ENCODE measurements at places on chromosomes 12 and 14.

DNA sequence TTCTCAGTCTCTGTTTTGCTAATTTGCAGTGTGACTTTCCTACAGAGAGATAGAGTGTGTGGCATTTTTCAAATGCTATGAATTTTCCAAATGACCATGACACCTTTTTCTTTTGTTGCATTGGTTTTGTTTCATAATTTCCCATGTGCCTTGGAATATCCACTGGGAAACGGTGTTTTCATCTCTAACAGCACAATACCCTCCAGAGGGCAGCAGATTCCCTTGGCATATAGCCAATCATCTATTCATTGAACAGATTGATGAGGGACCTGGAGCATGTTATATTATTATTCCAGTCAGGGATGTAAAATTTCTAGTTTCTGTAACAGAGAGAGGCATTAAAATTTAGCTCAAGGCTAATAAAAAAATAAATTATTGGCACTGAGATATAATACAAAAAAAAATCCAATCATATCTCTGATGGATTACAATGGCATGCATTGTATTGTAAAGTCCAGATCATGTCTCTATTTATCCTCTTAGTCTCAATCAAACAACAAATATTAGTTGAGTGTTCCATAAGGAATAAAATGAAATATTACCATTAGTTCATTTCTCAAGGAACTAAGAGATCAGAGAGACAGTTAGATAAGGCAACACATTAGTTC, 29.6 kb upstream of the NTN4 start:
- DNase-seq, result no peak

- DNase-seq, result no peak
Observed at GRCh38 chr12:27052176-27052575, 29.8 kb downstream of the MED21 start.

DNA sequence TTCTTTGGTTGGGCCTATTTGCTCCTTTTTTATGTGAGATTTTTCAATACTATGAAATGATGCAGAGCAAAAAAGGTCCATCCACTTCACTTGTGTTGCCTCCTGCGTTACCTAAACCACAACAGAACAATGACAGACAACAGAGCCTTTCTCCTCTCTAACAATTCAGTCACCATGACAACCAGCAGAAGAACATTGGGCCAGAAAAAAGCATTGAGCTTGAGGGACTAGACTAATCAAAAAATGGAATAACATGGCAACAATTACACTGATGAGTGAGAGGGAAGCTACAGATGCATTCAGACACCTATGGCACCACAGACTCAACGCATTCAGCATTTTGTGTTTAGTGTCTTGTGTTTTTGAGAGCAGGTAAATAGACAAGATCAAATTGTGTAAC, 44.6 kb upstream of the PTCSC3 start:
- DNase-seq, result no peak

DNA sequence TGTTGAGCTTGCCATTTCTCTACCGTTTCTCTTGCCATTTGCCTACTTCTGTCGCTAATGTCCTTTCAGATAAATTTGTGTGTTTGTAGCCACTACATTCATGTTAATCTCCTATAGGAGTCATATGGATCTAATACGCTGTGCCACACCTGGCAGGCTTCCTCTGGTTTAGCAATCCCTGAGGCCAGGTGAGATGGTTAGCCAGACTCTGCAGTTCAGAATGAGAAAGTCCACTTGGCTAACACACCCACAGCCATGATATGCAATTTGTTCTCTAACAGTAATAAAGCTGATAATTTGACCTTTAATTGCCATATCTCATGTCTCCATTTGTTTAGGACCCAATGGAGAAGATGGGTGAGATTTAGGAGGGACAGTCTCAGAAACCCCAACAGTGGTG, 1261.6 kb upstream of the TMEM132C start:
- DNase-seq, result no peak

GRCh38 chr12:89552376-89552775, 26.5 kb upstream of the POC1B start:
- DNase-seq, result no peak

- DNase-seq, result no peak
Observed at GRCh38 chr12:40561395-40561966, 130.8 kb upstream of the CNTN1 start.

DNA sequence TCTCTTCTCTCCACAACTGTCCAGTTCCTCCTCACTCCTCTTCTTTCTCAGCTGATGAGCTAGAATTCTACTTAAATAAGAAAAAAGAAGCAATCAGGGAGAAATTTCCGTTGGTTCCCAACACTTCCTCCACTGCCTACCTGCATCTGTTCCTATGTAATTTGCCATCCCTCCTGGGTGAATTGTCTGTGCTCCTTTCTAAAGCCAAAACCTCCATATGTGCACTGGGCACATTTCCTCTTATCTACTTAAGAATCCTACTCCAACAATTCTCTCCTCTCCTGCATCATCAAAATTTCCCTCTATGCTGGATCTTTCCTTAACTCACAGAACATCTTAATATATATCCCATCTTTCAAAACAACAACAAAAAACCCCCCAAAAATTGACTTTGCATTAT, 35.2 kb downstream of the GPR65 start:
- DNase-seq, result no peak

DNA sequence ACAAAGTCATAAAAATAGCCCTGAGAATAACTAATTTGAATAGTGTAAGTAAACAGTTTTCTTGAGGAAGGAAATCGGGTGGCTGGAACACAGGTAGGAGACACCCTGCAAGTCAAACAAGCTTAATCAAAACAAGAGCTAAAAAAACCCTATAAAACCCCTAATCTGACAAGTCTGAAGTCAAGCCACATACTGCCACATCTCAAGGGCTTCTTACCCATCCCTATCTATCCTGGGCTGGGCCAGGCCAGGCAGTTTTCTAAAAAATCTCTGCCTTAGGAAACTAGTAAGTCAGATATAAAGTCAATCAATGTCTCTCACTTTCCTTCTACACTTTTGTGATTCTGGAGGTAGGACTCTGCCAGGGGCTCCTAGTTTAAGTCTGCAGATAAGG, 15.3 kb downstream of the UBE2N start:
- DNase-seq, result no peak

DNA sequence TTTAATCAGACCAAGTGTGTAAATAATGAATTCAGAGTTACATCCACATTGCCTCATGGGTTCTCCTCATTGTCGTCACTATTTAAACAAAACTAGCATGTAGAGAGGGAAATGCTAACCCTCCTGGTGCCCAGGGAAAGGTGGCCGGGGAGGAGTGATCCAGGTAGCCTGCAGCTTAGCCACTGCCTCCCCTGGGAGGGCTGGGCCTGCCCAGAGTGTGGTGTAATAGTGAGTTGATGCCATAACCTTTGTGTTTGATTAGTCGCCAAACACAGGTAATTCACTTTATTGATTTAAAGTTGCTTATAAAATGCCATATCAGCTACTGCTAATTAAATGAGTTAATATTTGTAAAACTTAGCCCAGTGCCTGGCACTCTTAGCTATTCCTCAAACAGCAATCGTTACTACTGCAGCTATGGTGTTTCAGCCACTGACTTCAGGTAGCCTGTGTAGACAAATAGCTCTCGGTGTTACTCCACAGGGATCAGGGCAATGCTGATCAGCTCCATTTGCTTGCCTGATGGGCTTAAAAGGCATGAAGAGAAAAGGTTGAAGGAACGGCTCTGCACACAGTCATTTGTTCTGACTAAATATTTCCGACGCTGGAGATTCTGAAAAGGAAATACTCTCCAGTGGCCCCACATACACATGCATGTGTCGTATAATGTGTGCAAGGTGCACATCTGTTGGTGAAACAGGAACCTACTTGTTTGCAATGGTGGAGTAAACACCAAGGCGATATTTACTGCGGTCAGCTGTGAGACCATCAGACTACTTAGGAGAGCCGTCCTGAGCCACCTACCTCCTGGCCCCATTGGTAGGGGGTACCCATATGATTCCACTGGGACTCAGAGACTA, 45.7 kb upstream of the PRMT8 start:
- DNase-seq, result no peak

- no peak for DNase-seq
Observed at GRCh38 chr14:85516239-85517113, 13.5 kb upstream of the FLRT2 start.

GRCh38 chr12:104681012-104681690, 224.4 kb downstream of the CHST11 start:
- DNase-seq, result no peak

DNA sequence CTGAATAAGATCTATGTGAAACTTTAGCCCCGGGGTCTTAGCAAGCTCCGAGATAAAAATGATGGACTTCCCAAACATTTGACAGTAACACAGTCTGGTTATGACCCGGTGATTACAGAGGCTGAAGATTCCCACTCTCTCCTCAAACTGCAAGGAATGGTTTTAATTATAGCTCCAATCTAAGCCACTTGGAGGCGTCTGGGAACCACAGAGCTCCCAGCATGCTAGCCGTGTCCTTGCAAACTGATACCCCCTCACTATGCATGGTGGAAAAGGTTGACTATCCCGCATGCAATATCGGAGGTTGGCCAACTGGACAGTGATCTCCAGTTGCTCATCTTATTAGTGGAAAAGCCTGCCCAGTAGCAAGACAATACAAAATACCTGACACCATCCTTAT, 76.5 kb upstream of the GRIN2B start:
- no peak for DNase-seq

DNA sequence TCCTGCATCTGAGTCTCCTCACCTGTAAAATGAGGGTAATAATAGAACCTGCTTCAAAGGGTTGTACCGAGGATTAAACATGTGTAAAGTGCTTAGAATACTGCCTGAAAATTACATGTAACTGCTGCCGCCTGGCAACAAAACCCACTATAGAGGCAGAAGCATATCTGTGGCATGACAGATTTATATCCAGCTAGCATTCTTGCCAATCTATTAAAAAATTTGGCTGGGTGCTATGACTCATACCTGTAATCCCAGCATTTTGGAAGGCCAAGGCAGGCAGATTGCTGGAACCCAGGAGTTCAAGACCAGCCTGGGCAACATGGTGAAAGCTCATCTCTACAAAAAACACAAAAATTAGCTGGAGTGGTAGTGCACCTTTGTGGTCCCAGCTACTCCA, 16.4 kb upstream of the KSR2 start:
- no peak for DNase-seq

GRCh38 chr12:75047885-75048525, 161.6 kb downstream of the KCNC2 start:
- no peak for DNase-seq

DNA sequence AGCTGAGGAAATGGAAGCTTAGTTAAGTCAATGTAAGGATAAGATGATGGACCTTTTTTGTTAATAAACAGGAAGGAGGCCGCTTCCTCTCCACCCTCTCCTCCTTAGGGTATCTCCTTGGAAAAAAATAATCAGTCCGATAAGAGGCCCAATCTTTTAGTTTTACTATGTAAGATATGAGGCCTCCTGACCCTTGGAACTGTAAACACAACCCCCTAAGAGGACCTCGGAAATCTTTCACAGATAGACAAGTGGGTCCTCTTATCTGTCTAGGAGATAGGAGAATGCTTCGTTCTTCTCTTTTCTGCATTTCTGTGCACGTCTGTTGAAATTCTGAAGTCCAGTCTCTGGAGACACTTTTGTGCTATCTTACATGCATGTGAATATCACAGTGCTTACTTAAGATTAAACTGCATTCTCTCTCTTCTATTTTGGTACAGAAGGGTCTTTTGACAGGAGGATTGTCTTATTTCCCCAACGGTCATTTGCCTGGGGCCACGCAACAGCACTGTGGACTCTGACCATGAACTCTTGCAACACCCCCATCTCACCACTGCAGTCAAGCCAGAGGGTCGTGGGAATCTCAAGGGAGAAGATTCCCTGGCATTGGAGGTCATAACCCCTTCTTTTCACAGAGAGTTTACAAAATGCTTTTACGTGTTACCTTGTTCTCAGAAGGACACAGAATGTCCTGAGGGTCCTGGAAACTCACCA, 313.0 kb upstream of the RTL1 start:
- DNase-seq, result no peak

DNA sequence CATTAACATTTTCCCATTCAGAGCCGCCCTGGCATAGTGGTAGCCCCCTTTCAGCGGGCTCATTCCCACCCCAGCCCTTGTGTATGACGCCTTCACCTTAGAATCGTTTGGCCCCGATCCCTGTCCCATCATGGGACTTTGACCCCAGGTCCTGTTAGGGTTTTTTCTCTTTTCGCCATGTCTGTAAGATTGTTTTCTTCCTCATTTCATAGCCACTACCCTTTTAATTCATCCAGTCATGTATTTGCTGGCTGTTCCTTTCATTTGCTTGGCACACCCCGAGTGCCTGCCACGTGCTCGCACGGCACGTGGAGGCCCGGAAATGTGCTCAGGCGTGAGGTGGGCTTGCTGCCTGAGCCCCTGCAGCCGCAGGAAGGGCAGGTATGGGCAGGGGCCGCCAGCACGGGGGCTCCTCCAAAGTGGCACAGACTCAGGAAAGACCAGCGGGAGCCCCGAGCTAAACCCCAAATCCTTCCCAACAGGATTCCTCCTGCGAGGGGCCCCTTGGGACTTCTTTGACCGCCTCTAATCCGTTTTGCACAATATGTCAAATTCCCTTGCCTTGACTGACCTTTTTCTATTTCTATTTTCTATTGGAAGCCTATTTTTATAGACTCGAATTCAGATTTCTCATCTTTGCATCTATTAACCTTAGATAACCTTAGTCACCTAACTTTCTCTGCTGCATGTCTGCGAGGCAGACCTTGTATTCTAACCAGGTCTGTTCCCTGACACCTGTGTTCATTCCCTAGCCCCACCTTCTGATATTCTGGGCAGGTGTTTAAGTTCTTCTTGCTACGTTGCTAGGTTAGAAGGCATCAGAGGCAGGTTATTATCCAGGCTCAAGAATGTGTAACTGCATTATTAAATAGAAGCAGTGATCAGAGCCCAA, 114.8 kb downstream of the EML1 start:
- no peak for DNase-seq

DNA sequence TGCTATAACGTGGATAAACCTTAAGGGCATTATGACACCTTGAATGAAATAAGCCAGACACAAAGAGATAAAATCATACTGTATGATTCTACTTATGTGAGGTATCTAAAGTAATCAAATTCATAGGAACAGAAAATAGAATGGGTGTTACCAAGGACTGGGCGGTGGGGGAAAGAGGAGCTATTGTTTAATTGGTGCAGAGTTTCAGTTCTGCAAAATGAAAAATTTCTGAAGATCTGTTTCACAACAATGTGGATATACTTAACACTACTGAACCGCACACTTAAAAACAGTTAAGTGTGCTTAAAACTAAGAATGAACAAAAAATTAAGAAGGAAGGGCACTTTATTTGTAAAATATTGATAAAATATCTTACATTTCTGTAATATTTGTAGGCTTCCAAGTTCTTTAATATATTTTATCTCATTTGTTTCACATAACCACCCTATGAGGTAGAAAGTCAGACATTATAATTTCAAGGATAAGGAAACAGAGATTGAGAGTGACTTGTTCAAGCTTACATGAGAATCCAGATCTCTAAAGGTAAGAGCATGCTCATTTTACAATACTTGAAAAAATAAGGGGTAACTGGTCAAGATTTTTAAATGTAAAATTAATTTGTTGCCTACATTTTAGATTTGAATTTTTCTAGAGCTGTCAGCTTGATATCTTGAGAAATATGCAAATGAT, 14.9 kb downstream of the LTA4H start:
- no peak for DNase-seq
